ENCODE measurements at places on chromosomes 5 and 9. TPM values are rescaled to one million over a fixed set of nuclear protein-coding genes. Genes with fewer than 3 reads are reported as not detected.

Gene TOR2A
- 29.4 TPM for total RNA-seq

Gene ITK
- total RNA-seq: 45.6 TPM

Gene COL15A1
- total RNA-seq: 3.2 TPM

GRCh38 chr9:3525096-3525835, 535 bp downstream of the RFX3 start:
- DNase-seq: peak; percentile 92
